ENCODE measurements at places on chromosomes 5 and 9. TPM values are rescaled to one million over a fixed set of nuclear protein-coding genes. Genes with fewer than 3 reads are reported as not detected.

HSPA5 gene
- total RNA-seq: 132 TPM

CDC20B gene
- not detected for total RNA-seq

PRXL2C gene
- total RNA-seq: 21.6 TPM

GRCh38 chr9:5513966-5514616, 3.8 kb downstream of the PDCD1LG2 start:
- DNase-seq: no peak

DNA sequence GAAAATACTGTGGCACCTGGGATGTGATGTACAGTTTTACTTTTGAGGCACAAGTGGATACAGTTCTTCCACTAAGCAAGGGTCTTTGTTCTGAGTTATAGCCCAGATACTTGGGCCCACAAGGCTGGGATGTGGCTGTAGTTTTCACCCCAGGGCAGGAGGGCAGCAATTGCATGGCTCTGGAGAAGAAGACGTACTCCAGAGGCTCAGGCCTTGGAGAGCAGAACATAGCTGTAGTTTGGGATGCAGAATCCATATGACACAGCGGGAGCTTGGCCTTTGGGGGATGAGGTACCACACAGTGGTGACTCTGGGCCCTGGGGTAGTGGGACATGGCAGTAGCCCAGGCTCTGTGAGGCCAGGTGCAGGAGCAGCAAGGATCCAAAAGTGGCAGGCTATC, 110.8 kb upstream of the FSTL4 start:
- no peak for DNase-seq
